Naive thymus-derived CD4-positive, alpha-beta T cell (primary cell): ENCODE measurements at places on chromosomes 2 and 18.

DNA sequence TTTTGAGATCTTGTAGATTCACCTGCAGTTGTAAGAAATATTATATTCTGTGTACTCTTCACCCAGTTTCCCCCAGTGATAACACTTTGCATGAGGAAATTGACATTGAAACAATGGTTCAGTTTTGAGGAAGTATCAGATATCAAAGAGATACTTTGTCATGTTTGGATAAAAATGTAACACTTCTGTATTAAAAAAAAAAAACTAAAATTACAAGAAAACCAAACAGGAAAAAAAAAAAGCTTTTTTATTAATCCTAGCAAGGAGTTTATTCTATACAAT is 204.0 kb downstream of the ARL4C start:
- no peak for DNase-seq

- no peak for DNase-seq
Measured at GRCh38 chr18:34281722-34282121, 57.0 kb upstream of the NOL4 start.

DNA sequence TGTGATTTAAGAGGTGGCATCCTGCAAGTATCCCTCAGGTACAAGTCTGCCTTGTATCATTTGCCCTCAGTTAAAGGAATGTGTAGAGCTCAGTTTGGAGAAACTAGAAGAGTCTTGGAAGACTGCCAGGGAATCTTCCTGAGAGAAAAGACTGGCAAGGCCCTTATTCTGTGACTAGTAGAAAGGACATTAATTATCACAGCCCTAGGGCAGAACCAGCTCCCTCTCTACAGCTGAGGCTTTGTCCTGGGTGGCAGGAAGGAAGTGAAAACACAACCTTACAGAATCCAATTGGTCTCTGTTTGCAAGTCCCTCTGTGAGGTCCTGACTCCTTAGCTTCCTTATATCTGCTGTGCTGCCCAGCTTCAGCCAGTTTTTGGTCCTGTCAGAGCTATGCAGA is 385.9 kb upstream of the CYRIA start:
- no peak for DNase-seq

DNA sequence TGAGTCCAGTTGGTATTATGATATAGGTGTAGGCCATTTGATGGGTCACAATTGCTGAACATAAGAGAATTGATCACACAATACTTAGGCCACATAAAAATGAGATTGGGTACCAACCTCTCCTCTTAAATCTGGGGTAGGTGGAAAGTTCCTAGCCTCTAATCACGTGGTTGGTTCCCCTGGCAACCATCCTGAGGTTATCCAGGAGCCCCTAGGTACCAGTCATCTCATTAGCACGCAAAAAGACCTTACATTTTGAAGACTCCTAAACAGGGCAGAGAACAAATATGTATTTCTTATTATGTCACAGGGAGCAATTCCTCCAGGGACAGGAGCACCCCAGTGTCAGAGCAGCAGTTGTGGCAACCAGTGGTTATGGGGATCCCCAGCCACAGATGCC is 12.7 kb upstream of the SELENOI start:
- no peak for DNase-seq

DNA sequence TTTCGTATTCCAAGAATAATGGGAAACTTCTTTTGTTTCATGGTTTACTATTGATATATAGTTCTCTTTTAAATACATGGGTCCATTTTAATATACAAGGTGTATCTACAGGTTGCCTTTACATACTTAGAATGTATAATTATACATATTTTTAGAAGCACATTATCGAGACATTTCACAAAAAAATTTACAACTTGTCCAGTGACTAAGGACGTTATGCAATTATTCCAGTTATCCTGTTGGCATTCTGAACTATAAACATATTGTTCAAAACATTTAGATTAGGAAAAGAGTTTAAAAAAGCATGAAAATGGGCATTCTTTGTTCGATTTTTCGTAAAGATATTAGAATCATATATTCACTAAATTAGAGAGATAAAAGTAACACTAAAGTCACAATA is 344.6 kb upstream of the TMEFF2 start:
- DNase-seq = no peak

GRCh38 chr2:115533081-115533480 is 1090.6 kb downstream of the DPP10 start:
- DNase-seq = no peak

DNA sequence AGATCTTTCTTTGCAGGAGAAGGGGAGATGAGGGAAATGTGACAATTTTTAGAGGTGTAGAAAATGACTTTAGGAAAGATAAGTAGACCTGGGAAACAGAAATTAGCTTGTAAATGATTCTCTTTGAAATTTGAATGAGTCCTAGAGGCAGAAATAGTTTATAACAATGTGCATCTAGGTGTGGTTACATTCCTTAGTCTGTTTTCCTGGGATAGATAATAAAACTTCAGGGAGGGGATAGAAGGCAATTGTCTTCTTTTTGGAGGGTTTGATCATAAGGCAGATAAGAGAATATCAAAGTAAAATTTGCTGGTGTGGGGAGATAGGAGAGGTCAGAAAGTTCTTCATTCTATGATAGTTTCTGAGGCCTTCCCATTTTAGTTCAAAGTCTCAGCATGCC is 1344.3 kb upstream of the LRRTM1 start:
- DNase-seq = no peak

GRCh38 chr2:26438926-26439325 is 37.2 kb downstream of the DRC1 start:
- no peak for DNase-seq

- no peak for DNase-seq
Measured at GRCh38 chr2:233815861-233816260, 37.7 kb downstream of the MROH2A start.

DNA sequence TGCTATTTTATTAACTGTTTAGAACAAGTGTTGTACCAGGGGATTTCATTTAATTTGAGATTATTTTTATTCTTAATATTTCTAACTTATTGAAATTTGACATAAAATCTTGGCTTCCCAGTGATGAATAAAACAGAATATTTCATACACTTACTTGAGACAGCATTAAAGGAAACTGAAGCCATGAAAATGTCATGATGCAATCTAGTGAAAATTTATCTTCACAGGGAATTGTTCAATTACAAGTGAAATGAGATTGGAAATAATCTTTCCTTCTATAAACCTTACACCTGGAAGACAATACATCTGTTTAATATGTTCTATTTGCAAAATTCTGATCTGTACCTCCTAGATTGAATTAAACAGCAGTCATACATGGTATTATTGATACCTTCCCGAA is 511.0 kb upstream of the CDH7 start:
- no peak for DNase-seq

GRCh38 chr2:150679456-150680120 is 192.1 kb upstream of the RND3 start:
- DNase-seq = no peak

DNA sequence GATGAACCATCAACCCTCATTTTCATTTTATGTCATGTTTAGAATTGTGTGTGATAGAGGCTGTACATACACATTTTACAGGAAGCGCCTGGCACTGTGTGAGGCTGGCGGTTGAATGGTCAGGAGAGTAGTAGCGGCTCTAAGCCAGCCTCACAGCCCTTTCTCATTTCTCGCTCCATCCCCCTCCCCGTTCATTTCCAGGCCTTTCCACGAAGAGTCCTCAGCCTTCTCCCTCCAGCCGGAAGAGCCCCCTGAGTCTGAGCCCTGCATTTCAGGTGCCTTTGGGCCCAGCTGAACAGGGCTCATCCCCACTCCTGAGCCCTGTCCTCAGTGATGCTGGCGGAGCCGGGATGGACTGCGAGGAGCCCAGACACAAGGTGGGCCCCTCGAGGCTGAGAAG is 51.8 kb downstream of the STK25 start:
- no peak for DNase-seq

DNA sequence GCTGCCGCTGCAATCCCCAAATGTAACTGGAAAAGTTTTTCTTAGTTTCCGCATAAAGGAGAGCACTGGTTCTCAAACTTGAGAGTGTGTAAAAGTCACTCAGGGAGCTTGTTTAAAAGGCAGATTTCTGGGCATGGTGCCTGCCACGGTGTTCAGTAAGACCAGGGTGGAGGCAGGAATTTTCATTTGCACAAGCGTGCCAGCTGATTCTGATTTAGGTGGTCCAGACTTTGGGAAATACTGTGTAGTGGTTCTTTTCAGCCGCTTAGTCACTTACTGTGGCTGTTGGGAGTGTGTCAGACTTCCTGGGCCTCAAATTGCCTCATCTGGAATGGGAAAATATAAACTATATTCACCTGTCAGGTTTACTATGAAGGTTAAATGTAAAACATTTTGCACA is 788 bp downstream of the ARMC9 start:
- no peak for DNase-seq

- DNase-seq = no peak
Measured at GRCh38 chr18:28666216-28666615, 489.3 kb upstream of the CDH2 start.

DNA sequence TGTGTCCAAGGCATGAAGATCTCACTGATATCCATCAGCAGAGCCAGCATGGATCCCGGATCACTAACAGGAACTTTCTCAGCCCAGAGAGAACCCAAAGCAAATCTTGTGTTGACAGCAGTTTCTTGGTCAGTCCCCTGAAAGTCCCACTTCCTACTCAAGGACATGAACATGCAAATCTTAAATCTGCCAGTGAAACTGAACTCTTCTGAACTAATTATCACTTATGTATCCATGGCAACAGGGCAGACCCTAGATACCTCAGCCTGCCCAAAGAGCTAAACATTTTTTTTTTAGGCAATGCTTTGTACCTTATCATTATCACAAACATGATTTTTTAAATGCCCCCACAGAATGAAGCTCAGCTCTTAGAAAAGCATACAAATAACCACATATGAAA is 127.8 kb upstream of the DDX18 start:
- DNase-seq = no peak

- no peak for DNase-seq
Measured at GRCh38 chr2:44358503-44358902, 2.8 kb downstream of the PREPL start.

GRCh38 chr18:50816419-50817166 is 3.2 kb downstream of the MRO start:
- no peak for DNase-seq

GRCh38 chr2:231290321-231291015 is 92.0 kb downstream of the ARMC9 start:
- no peak for DNase-seq

- DNase-seq = no peak
Measured at GRCh38 chr2:85605406-85606115, 3.1 kb upstream of the TMEM150A start.

- no peak for DNase-seq
Measured at GRCh38 chr2:188333751-188334524, 42.3 kb downstream of the GULP1 start.

DNA sequence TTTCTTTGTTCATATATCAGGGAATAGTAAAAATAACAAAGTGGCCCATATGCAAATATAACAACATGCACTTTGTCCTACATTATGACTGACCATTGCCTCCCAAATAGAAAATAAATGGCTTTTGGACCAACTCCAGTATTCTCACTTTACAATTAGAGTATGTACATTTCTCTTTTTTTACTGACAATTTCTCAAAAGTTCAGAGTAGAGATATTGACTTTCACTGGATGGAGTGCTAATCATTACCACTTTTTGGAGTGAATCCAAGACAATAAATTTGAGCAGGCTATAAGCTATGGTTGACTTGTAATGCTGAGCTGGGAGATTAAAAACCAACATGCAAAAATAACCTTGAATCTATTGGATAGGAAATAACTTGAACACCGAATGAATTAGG is 987.4 kb downstream of the SUCLG1 start:
- no peak for DNase-seq

GRCh38 chr18:73124175-73124574 is 256.4 kb upstream of the NETO1 start:
- DNase-seq = no peak

- DNase-seq = peak; percentile 47
Measured at GRCh38 chr2:174603280-174603679, 5.7 kb upstream of the WIPF1 start.

GRCh38 chr2:136718273-136718672 is 47.1 kb upstream of the THSD7B start:
- DNase-seq = no peak

- no peak for DNase-seq
Measured at GRCh38 chr2:127014630-127015029, 92.3 kb downstream of the BIN1 start.

DNA sequence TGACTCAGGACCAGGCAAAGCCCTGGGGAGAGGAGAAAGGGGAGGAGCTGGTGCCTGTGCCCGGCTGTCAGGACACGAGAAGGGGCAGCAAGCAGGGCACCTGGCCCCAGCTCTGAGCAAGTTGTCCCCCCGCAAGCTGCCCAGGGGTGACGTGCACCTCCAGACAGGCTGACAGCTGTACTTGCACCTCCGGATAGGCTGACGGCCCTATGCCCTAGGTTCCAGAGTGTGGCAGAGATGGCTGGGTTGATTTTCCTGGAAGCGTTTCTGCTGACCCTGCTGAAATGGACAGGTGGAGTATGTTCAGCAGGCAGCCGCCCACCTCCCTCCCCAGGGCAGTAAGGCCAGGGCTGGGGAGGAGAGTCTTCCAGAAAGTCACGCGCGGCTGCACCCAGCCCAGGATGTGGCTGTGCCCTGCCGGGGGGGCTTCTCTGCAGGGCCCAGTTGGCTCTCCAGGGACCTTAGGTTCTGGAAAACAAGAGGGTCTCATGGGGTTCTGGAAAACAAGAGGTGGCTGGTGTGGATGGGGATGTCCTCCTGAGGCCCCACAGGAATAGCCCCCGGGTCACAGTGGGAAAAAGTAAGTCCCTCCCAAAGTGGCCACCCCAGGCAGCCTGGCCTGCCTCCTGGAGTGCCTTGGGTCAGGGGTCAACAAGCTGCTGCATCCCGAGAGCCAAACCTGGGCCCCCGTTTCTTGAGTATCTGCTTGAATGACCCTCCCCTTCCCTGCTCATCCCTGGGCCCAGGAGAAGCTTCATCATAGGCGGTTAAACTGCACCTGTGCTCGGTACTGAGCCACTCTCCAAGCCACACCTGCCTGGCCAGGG is 71.4 kb upstream of the OTOS start:
- no peak for DNase-seq

DNA sequence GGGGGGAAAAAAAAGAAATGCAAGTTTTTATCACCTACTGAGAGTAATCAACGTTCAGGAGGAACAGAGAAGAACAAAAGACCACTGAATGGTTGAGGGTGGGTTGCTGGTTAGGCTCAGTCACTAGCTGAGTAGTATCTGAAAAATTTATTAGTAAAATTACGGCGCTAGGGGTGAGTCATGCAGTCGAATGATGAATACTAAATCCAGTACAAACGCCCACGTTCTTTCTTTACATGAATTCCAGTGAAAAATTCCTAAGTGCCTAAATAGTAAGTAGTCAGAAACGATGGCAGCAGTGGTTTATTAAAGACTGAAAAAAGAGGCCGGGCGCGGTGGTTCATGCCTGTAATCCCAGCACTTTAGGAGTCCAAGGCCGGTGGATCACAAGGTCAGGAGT is 52.0 kb downstream of the TEKT4 start:
- no peak for DNase-seq

- DNase-seq = no peak
Measured at GRCh38 chr2:50515638-50516037, 516.3 kb downstream of the NRXN1 start.

GRCh38 chr2:183967756-183968155 is 630.6 kb upstream of the ZNF804A start:
- no peak for DNase-seq

- DNase-seq = no peak
Measured at GRCh38 chr18:38362286-38362792, 796.7 kb upstream of the CELF4 start.
